Sciatic nerve (tissue), 2 donors: ENCODE measurements at places on chromosomes 7 and 10.

DNA sequence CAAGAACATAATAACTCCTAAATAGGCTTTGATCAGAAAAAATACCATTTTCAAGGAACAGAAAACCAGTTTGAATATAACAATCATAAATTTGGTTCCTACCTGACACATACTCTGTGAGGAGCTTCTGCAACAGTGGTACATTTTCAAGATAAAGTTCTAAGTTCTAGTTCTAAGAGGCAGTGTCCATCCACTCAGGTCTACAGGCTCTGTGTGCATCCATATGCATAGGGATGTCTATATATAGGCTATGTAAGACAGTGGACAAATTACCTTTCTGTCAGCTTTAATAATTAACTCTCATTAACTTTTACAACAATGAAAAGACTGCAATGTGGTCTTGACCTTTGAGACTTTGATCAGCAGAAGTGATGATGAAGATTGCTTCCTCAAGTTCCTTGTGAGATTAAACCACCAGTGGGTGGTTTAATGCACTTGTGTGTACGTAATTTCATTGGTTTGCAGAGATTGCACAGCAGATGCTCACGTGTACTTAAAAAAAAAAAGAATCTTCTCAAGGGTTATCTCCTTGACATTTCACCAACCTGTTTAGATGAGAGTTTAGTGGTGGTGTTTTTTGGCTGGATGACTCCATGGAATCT is at the start of gene SLC26A3:
SLC26A3 (minus strand) TSS at position 215 of the 602 bp plus-strand sequence. CDS start 8,714 bp downstream, outside the sequence.
- no peak for DNase-seq

DNA sequence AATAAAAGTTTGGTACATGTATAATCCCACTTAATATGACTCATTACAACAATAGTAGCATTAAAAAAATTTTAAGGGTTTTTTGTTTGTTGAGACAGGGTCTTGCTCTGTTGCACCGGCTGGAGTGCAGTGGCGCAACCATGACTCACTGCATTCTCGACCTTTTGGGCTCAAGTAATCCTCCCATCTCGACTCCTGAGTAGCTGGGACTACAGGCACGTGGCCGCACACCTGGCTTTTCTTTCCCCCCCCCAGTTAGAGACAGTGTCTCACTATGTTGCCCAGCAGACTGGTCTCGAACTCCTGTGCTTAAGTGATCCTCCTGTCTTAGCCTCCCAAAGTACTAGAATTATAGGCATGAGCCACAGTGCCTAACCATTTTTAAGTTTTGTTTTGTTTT is 40.7 kb downstream of the KMT2C start:
- DNase-seq, result no peak

DNA sequence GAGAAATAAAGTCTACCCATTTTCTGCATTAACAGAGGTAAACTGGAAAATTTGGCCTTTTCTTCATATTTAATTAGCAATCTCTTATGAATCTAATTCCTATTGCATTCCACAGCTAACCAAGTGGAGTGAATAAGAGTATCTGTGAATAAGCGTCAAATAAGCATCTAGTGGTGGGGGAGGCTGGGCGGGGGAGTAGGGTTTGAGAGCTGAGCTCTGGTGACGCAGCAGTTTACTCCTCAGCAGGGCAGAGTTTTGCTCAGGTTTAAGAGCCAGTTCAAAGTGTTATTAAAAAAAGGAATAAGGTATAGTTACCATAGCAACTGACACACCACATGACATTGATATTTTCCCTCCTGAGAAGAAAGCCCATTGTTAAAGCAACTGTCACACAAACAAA is 1346.8 kb upstream of the CELF2 start:
- DNase-seq, result no peak

GRCh38 chr10:115989621-115990020 is 283.4 kb downstream of the GFRA1 start:
- DNase-seq, result no peak

DNA sequence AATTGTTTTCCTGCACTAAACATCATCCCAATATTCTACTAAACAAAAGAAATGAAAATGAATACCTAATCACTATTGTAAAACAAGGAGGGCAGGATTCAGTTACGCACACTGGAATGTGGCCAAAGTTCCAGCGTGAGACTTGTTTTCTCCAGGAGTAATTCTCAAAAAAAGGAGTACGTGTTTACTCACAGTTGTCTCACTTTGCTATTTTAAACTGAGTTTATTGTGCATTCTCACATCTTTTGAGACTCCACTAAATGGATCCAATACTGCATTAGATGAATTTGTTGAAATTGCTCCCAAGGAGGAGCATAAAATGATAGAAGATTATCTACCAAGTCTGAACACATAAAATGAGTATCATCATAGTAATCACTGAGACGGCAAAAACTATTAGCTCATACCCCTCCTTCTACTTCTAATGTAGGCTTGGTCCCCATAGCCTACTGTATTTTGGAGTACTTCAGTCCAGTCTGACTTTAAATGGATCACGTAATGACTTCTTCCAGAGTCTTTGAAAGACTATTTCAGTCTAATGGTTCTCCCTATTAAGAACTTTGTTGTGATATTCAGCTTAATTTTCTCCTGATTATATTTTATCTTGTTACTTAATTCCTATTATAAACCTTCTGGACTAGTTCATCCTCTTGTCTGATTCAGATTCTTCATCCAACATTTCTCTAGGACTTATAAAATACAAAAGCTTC is 3.8 kb downstream of the GRM3 start:
- no peak for DNase-seq
